Mesenchymal stem cell (in vitro differentiated cells and primary cell): ENCODE measurements at places on chromosomes 7 and 10.

DNA sequence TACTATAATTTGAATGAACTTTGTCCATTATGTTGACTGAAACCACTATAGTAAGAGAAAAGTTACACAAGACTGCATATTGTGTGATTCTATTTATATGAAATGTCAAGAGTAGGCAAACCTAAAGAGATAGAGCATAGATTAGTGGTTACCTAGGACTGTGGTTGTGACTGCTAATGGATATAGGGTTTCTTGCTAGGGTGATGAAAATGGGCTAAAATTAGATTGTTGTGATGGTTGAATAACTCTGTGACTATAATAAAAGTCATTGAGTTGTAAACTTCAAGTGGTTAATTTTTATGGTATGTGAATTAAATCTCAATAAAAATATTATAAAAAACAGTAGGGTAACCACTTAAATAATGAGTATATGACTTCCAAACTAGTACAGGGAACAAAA, 142.9 kb upstream of the AHR start:
- no peaks in the 10 kb centered on the region for H3K36me3 ChIP-seq
- DNase-seq, result no peak

GRCh38 chr10:79045566-79046175, 23.1 kb upstream of the ZMIZ1 start:
- no peak overlapping the region for H3K27ac ChIP-seq
- no peak overlapping the region for H3K4me3 ChIP-seq
- no peaks in the 10 kb centered on the region for H3K36me3 ChIP-seq
- H3K27me3 ChIP-seq, result peaks cover 13% of the 10 kb centered on the region
- DNase-seq, result no peak

DNA sequence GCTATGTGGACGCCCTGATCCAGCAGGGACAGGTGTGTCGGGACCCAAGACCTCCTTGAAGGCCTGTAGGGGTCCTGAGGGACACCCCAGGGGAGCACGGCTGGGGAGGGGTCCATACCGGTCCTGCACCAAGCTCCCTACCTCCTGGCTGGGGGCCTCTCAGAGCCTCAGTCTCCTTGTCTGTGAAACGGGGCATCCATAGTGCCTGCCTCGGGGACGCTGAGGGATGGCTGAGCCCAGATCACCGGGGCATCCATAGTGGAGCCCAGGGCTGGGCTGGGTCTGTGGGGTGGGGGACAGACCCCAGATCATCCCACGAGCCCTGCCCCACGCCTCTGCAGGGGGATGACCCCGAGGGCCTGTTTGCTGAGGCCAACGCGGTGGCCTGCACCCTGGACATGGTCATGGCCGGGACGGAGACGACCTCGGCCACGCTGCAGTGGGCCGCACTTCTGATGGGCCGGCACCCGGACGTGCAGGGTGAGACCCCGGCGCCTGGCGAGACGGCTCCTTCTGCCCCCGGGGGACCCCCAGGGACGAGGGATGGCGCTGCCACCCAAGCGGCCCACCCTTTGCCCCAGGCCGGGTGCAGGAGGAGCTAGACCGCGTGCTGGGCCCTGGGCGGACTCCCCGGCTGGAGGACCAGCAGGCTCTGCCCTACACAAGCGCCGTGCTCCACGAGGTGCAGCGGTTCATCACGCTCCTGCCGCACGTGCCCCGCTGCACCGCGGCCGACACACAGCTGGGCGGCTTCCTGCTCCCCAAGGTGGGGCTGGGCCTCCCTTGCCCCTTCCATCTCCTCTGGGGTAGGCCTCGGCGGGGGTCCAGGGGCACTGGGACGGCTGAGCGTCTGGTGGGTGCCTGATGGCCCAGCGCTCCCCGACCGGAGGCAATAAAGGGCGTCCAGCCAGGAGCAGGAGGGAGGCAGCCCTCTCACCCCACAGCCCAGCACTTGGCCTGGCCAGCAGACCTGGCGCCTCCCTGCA, 4.1 kb downstream of the CYP2W1 start:
- H3K4me1 ChIP-seq, result peaks cover 53% of the 10 kb centered on the region
- DNase-seq, result no peak
- H3K36me3 ChIP-seq, result no peaks in the 10 kb centered on the region
- peaks cover 68% of the 10 kb centered on the region for H3K27me3 ChIP-seq
- no peak overlapping the region for H3K4me3 ChIP-seq
- no peak overlapping the region for H3K27ac ChIP-seq

GRCh38 chr10:62746951-62747729, 57.4 kb upstream of the ADO start:
- no peak for DNase-seq
- H3K4me3 ChIP-seq, result no peak overlapping the region
- peaks cover 2% of the 10 kb centered on the region for H3K4me1 ChIP-seq

GRCh38 chr7:38451840-38452239, 178.4 kb upstream of the TARP start:
- no peaks in the 10 kb centered on the region for H3K27me3 ChIP-seq
- H3K4me3 ChIP-seq, result no peak overlapping the region
- H3K36me3 ChIP-seq, result no peaks in the 10 kb centered on the region
- H3K4me1 ChIP-seq, result no peaks in the 10 kb centered on the region

- H3K4me3 ChIP-seq, result no peak overlapping the region
- peaks cover 3% of the 10 kb centered on the region for H3K4me1 ChIP-seq
Measured at GRCh38 chr10:91513598-91514424, 103.7 kb downstream of the HECTD2 start.

DNA sequence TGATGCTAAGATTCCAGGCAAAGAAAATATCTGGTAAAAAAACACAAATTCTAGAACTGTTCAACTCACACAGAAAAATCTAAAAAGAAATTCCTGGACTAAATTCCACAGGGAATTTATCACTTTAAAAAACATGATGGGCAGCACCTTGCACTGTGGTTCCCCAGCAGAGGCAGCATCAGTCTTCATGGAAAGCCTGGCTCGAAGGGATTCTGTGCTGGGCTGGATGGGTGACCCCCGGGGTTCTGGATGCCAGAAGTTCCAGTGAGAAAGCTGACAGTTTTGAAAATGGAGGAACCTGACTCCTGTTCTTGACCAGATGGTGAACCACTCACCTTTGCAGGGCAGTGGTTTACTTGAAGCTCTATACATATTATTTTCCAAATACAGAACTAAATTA, 52.0 kb downstream of the RAB11FIP2 start:
- H3K36me3 ChIP-seq, result peaks cover 2% of the 10 kb centered on the region
- H3K27me3 ChIP-seq, result no peaks in the 10 kb centered on the region
- H3K4me1 ChIP-seq, result no peaks in the 10 kb centered on the region
- H3K4me3 ChIP-seq, result no peak overlapping the region
- no peak overlapping the region for H3K27ac ChIP-seq

GRCh38 chr10:123144697-123145541, 3.0 kb upstream of the HMX2 start:
- peaks cover 3% of the 10 kb centered on the region for H3K36me3 ChIP-seq
- no peak for DNase-seq
- H3K27me3 ChIP-seq, result peaks cover 98% of the 10 kb centered on the region
- no peak overlapping the region for H3K4me3 ChIP-seq
- no peak overlapping the region for H3K27ac ChIP-seq

GRCh38 chr10:71627230-71627939, 92.2 kb downstream of the C10orf105 start:
- H3K27ac ChIP-seq, result no peak overlapping the region
- peaks cover 60% of the 10 kb centered on the region for H3K27me3 ChIP-seq
- no peak overlapping the region for H3K4me3 ChIP-seq
- no peaks in the 10 kb centered on the region for H3K36me3 ChIP-seq
- no peak for DNase-seq

DNA sequence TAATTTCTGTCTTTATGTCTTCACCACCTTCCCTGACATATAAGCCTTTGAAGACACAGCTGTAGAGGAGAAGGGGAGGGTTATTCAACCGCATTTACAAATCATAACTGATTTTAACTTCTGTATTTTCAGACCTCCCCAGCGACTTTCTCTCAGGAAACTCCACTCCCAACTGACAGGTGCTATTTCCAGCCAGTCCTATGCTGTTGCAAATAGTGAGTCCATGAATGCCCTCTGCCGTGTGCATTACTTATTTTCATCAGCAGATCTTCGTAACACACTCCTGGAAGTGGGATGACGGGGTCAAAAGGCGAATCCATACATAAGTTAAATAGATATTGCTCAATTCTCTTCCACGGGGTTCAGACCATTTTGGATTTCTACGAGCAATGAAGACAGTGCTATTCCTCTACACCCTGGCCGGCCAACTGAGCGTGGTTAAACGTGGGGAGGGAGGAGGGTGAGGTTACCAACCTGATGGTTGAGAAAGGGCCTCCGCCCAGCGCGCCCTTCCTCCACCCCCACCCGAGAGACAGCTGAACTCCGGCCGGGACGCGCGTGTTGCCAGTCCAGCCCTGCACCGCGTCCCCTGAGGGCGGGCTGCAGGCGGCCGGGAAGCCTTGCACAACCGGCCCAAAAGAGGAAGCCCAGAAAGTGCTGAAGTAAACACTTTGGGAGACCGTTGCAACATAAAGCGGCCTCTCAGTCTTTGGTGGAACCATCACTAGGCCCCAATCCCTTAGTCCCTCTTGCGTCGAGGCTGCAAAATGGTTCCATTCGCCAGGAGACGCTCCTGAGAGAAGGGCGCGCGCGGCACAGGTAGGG, at the start of gene APBB1IP:
APBB1IP (plus strand) TSS at position 705 of the 825 bp plus-strand sequence. CDS start 53,986 bp downstream, outside the sequence.
- peaks cover 20% of the 10 kb centered on the region for H3K36me3 ChIP-seq
- H3K27ac ChIP-seq, result no peak within 1 kb of the TSS
- peak within 1 kb of the TSS; percentile 85 for H3K4me3 ChIP-seq
- H3K4me1 ChIP-seq, result peaks cover 8% of the 10 kb centered on the region
- no peaks in the 10 kb centered on the region for H3K27me3 ChIP-seq
- no peak for DNase-seq

GRCh38 chr10:34323192-34323591, 491.9 kb downstream of the PARD3 start:
- no peaks in the 10 kb centered on the region for H3K27me3 ChIP-seq

DNA sequence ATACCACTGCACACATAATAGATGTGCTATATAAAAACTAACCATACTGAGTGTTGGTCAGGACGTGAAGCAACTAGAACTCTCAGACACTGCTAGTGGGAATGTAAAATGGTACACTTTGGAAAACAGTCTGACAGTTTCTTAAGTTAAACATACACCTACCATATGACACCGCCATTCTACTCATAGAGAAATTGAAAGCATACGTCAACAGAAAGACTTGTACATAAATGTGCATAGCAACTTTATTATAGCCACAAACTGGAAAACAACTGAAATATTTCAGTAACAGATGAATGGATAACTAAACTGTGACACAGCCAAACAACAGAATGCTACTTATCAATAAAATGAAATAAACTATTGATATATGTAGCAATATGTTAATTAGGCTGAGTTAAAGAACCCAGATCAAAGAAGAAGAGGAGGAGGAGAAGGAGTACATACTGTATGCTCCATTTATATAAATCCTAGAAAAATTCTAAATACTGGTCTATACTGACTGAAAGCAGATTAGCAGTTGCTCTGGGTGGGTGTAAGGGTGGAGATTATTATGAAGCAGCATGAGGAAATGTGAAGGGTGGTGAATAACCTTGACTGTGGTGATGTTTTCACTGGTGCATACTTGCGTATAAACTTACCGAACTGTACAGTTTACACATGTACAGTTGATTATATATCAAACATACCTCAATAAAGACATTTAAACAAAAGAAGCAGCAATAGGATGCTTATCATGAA, 48.6 kb downstream of the ARHGAP21 start:
- H3K4me1 ChIP-seq, result no peaks in the 10 kb centered on the region
- no peaks in the 10 kb centered on the region for H3K36me3 ChIP-seq
- no peak overlapping the region for H3K4me3 ChIP-seq
- H3K27ac ChIP-seq, result no peak overlapping the region
- DNase-seq, result no peak

GRCh38 chr7:154867068-154867467, 135.9 kb downstream of the PAXIP1 start:
- H3K27me3 ChIP-seq, result no peaks in the 10 kb centered on the region
- DNase-seq, result peak; percentile 11
- H3K4me1 ChIP-seq, result no peaks in the 10 kb centered on the region
- H3K27ac ChIP-seq, result no peak overlapping the region
- no peaks in the 10 kb centered on the region for H3K36me3 ChIP-seq

DNA sequence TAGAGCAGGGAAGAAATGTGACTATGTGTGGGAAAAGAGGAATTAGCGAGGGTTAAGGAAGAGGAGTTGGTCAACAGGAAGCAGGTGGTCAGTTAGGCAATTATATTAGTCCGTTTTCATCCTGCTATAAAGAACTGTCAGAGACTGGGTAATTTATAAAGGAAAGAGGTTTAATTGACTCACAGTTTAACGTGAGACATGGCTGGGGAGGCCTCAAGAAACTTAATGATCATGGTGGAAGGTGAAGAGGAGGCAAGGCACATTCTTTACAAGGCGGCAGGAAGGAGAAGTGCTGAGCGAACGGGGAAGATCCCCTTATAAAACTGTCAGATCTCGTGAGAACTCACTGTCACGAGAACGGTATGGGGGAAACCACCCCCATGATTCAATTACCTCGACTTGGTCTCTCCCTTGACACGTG, 35.0 kb downstream of the RAMP3 start:
- H3K4me1 ChIP-seq, result no peaks in the 10 kb centered on the region
- no peak overlapping the region for H3K27ac ChIP-seq
- H3K4me3 ChIP-seq, result no peak overlapping the region
- H3K36me3 ChIP-seq, result no peaks in the 10 kb centered on the region
- H3K27me3 ChIP-seq, result peaks cover 22% of the 10 kb centered on the region
- no peak for DNase-seq

- H3K4me3 ChIP-seq, result no peak overlapping the region
- no peaks in the 10 kb centered on the region for H3K4me1 ChIP-seq
- H3K27ac ChIP-seq, result no peak overlapping the region
- no peak for DNase-seq
Measured at GRCh38 chr7:47031786-47032535, 550.0 kb downstream of the TNS3 start.

DNA sequence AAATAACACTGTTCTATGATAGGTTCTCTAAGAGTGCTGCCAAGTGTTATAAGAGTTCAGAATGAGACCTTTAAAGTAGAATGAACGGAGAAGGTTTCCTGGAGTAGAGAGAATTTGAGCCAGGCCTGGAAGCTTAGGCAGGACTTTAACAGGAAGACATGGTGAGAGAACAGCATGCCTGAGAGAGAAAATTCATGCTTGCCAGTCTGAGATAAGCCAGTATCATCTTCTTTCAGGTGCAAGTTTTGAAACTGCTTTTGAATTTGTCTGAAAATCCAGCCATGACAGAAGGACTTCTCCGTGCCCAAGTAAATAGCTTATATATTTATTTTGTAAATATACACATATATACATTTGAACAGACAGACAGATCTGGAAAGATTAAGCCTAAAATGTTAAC, 22.1 kb downstream of the ARMC10 start:
- peaks cover 6% of the 10 kb centered on the region for H3K36me3 ChIP-seq
- H3K4me1 ChIP-seq, result no peaks in the 10 kb centered on the region
- no peak for DNase-seq
- H3K4me3 ChIP-seq, result no peak overlapping the region
- H3K27me3 ChIP-seq, result no peaks in the 10 kb centered on the region

GRCh38 chr10:132434405-132435005, 37.5 kb downstream of the PWWP2B start:
- peaks cover 26% of the 10 kb centered on the region for H3K4me1 ChIP-seq
- no peak overlapping the region for H3K4me3 ChIP-seq
- no peaks in the 10 kb centered on the region for H3K27me3 ChIP-seq
- DNase-seq, result no peak
